Activated T-helper 2 cell treated with anti-CD3 and anti-CD28 coated beads, Interferon-gamma antibody, Interleukin-2, Interleukin-4, amounts not matched to agents 10 μg/mL and 5 μg/mL and 100 μg/mL, durations not matched to agents 14 hours and 24 hours and 36 hours (primary cell): ENCODE measurements at places on chromosomes 1 and 21. TPM values are rescaled to one million over a fixed set of nuclear protein-coding genes. Genes with fewer than 3 reads are reported as not detected.

- DNase-seq, result no peak
Observed at GRCh38 chr21:31795992-31796391, 64.1 kb upstream of the SCAF4 start.

- no peak for DNase-seq
Observed at GRCh38 chr21:42478504-42478903, 17.5 kb downstream of the RSPH1 start.

DNA sequence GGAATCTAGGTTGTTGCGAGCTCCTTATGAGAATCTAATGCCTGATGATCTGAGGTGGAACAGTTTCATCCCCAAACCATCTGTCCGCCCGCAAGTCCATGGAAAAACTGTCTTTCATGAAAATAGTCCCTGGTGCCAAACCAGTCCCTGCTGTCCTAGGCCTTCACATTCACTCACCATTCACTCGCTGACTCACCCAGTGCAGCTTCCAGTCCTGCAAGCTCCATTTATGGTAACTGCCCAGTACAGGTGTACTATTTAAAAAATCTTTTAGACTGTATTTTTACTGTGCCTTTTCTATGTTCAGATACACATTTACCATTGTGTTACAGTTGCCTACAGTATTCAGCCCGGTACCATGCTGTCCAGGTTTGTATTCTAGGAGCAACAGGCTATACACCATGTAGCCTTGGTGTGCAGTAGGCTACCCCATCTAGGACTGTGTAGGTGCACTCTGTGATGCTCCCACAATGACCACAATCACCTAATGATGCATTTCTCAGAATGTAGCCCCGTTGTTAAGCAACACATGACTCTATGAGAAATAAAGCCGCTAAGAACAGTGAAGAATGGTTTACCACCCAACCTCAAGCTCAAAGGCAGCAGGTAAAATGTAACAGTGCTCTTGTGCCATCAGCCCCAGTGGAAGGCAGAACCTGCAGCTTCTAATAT is 2.4 kb downstream of the ECHDC2 start:
- no peak for DNase-seq

DNA sequence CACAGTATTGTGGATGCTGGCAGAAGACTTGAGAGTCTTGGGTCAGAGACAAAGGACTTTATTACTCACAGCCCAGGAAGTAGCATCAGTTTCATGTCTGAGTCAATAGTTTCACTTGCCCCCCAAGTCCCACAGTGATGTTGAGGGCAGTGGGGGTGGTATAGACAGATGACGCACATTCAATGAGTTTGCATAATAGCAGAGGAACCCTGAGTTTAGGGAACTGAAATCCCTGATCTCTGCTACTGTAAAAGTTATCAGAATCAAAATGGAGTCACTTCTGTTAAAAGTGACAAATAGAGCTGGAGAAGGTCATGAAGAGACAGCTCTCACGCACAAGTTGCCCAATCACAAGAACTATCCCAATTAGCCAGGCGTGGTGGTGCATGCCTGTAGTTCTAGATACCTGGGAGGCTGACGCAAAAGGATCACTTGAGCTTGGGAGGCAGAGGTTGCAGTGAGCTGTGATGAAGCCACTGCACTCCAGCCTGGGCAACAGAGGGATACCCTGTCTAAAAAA is 11.5 kb upstream of the HCRTR1 start:
- DNase-seq, result no peak

The NCAM2 gene
- 0.23 TPM in 1 of 2 replicates, not detected in the other for total RNA-seq

The CELA2B gene
- not detected in 2 replicates for total RNA-seq

- no peak for DNase-seq
Observed at GRCh38 chr21:15141261-15141970, 76.6 kb upstream of the NRIP1 start.

- DNase-seq, result no peak
Observed at GRCh38 chr1:90710579-90711536, 6.2 kb downstream of the BARHL2 start.

GRCh38 chr1:224996266-224996665 is 66.8 kb downstream of the DNAH14 start:
- no peak for DNase-seq

DNA sequence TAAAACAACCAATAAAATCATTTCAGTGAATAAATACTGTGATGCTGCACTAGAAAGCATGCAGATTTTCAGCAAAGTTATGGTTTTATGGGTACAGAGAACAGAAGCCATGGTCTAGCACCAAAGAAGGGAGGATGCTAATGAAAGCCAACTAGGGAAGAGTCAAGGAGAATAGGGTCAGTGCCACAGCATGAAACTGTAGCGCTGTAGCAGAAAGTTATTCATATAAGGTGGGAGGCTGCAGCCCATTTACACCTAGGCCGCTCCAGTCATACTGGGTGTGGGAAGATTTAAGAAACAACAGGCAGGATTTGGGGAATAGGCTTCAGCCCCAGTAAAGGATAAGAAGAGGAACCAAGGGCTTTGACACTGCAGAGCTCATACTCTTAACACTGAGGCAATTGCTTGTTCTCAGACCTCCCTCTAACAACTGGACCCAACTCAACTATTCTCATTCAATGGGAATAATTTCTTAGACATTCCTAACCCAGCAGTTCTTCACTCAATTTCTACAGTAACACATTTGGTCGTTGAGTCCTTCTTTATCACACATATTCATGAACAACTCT is 4.4 kb downstream of the IFI16 start:
- DNase-seq, result no peak

DNA sequence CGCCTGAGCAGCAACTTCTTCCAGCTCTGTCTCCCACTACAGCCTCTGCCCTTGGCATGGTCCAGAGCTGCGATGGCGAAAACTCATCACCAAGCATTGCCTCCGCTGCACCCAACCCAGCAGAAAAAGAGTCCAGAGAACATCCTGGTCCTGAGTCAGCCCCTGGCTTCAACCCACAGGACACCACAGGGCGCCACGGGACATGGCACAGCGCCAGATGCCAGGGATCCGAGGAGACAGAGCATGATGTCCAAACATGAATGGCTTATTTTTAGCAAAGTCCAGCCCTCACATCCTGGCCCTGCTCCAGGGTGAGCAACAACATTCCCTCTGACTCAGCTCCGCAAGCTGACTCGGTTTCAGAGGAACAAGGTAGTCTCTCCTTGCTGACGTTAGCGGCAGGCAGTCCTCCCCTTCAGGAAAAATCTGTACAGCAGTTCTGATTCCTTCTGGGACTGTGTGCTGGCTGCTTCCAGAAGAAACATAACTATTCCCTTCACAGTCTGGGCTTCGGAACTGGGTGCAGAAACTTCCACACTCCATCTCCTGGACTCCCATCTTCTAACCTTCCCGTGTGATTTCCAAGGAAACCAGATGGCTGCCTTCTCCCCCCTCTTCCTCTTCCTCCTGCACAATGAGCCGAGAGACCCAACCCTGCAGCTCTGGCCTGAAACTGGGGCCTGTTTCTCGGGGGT is 131.3 kb downstream of the TOMM20 start:
- no peak for DNase-seq

DNA sequence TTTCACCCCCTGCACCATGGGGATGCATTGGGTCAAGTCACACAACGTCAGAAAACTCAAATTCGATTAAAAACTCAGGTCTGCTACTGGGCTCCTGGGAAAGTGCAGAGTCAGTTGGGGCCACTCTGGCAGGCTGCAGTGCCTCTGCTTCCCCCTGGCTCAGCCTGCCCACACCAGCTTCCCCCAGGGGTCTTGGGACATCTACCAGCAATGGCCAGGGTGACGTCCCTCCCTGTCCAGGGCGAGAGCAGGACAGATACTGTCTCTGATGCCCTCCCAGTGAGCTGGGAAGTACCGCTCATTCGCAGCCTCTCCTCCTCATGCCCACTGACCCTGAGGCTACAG is 106.2 kb upstream of the COL6A1 start:
- no peak for DNase-seq

- peak; percentile 77 for DNase-seq
Observed at GRCh38 chr1:24966724-24967346, 36.8 kb upstream of the RUNX3 start.

DNA sequence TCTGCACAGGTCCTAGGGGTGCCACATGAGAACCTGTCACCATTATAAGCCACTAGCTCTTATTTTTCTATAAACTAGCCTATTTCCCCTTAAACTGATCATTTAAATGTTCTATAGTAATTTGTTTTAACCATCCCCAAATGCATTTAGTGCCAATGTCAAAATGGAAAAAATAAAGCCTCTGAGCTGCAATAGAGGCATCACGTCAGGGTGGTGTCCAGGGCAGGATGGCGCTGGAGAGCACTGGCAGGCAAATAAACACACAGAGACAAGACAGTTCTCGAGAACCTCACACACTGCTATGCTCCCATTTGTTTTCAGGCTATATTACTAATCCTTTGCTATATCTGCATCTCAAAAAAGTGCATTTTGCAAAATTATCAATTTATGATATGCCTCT is 73.4 kb upstream of the NEK2 start:
- no peak for DNase-seq

The ADAMTSL4 gene
- 2.7 and 2.9 TPM in 2 replicates for total RNA-seq

DNA sequence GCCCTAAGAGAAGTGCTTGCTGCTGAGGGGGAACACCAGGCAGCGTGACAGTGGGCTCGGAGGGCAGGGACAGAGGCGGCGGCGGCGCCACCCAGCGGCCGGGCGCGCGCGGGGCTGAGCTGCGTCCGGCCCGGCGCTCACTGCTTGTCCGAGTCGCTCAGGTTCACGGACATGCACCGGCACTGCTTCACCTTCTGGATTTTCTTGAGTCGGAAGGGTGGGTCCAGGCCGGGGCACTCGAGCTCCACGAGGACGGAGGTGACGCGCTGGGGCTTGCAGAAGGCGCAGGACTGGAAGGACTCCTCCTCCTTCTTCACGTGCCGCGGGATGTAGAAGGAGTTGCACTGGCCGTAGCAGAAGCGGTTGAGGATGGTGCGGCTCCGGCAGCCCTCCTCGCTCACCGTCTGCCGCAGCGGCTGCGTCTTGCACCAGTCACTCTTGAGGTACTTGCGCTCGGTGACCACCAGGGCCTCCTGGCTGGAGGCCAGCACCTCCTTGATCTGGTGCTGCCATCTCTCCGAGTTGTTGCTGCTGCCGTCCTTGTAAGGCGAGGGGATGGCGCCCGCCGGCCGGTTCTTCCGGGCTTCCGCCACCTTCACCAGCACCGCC is 119.0 kb downstream of the GREM2 start:
- DNase-seq, result no peak

DNA sequence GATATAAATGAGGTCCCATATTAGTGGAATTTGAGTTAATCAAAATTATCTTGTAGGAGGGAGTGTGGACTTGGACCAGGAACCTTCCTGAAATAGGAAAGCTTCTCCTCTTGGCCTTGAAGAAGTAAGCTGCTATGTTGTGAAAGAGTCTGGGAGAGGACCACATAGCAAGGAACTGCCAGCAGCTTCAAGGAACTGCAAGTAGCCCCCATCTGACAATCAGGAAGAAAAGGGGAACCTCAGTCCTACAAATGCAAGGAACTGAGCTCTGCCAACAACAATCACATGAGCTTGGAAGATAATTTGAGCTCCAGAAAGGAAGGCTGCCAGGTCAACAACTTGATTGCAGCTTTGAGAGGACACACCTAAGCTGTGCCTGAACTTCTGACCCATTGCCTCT is 8.2 kb upstream of the PRMT6 start:
- DNase-seq, result no peak

The RNF223 gene
- not detected in 2 replicates for total RNA-seq

GRCh38 chr1:230865062-230865817 is 3.1 kb downstream of the C1orf198 start:
- no peak for DNase-seq

The TMPRSS3 gene
- 81.0 and 88.1 TPM in 2 replicates for total RNA-seq

DNA sequence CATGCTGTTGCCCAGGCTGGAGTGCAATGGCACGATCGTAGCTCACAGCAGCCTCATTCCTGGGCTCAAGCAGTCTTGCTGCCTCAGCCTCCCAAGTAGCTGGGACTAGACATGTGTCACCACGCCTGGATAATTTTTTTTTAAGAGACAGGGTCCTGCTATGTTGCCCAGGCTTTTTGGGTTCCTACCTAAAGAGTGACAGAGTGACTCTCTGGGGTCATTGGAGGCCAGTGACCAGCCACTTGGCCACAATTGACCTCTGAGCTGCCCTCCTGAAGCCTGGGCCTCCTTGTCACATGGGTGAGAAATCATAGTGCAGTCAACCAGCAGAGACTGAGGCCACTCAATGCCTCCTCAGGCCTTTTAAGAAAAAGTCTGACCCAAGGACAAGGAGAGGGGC is 5.7 kb downstream of the DIO1 start:
- no peak for DNase-seq
